ENCODE measurements at places on chromosomes 4 and X.

DNA sequence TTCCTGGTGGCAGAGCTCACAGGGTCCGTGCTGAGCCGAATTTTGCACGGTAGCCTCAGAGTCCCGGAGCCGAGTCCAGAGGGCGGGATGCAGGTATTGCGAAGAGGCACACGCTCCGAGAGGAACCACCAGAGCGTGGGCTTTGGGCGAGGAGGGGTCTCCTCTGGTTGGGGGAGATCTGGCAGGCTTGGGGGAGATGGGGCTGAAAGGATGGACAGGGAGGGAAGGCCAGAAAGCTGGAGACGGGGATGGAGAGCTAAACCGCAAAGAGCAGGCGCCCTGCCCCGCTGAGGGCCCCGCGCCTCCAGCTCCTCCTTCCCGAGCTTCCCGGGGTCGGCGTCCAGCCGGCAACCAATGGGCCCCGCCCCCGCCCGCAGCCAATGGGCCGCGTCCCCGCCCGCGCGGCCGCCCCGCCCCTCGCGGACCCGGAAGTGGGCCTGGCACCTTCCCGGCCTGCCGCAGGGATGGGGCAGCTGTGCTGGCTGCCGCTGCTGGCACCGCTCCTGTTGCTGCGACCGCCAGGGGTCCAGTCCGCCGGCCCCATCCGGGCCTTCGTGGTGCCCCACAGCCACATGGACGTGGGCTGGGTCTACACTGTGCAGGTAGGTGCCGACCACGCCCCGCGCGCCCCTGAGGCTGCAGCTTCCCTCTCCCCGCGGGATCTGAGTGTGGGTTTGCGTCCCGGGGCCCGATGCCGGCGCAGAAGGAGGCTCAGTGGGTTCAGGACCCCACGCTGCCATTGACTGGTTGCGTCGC is at the start of gene MAN2B2:
Gene MAN2B2 (plus strand): TSS at position 443 of the 756 bp plus-strand sequence. CDS start 22 bp downstream, at position 465.
- DNase-seq: peak; percentile 63

DNA sequence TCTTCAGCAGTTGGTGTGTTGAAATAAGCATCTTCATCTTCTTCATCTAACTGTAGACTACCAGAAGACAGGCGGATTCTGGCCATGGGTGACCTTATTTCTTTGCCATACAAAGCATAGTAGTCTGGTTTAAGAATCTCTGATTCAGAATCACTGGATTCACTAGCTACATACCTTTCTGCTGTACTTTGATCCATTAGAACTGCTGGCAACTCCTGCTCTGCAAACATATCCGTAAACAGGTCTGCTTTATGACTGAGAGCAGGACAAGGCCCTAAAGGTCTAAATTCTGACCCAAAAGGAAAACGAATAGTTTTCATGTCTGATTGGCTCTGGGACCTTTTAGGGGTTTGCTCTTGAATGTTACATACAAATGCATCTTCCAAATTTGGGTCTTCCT is 49.9 kb downstream of the FRMD7 start:
- DNase-seq: no peak

- DNase-seq: no peak
These were observed 55.9 kb downstream of the UGT2A3 start for GRCh38 chr4:68895561-68896198.

GRCh38 chr4:152430507-152430906 is 105.4 kb downstream of the FBXW7 start:
- DNase-seq: no peak

- DNase-seq: no peak
These were observed 1004.9 kb upstream of the ADGRL3 start for GRCh38 chr4:60195256-60195655.

DNA sequence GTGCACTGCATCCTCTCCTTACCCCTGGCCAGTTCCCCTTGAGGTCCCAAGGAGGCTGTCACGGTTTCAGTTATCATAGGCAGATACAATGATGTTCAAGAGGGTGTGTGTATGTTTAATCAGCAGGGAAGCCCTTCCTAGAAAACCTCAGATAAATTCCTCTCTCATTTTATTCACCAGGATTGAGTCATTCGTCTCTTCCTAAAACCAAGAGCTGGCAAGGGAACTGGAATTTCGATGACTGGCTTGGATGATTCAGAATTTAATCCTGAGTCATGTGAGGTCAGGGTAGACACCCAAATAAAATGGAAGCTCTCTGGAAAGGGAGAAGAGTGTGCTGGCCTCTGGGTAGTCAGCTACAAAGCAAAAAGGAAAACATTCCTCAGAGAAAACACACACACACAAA is 106.2 kb upstream of the RAPGEF2 start:
- no peak for DNase-seq

DNA sequence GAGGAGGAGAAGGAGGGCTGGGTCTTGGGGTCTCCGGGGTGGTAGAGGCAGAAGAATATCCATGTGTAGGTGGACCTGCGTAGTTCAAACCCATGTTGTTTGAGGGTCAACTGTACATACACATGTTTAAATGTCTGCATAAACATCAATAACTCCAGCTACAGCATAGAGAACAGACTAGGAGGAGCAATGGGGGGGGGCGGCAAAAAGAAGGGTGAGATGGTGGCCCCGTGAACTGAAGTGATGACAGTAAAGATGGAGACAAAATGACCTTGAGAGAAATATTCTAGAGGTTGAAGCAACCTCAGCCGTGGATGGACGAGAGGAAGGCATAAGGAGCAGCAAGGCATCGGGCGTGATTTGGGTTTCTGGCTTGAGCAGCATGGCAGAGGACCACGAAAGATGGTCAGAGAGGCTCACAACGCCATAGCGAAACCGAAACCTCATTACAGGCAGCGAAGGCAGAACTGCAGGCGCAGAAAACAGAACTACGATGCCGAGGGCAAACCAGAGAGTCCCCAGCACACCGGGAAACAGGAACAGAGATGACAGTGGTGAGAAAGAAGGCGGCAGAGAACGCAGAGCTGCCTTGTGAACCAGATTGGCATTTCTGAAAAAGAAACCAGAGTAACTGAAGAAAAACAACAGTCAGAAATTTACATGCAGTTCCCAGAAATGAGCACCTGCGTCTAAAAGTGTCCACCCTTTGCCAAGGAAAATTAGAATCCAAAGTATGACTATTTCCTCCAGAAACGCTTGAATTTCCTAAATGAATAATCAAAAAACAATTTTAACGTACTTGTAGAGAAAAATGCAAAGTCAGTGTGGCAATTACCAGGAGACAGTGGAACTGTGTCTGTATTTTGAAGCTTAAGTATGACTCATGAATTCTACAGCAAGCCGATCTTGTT is 50.3 kb upstream of the ENPP6 start:
- DNase-seq: peak; percentile 59

DNA sequence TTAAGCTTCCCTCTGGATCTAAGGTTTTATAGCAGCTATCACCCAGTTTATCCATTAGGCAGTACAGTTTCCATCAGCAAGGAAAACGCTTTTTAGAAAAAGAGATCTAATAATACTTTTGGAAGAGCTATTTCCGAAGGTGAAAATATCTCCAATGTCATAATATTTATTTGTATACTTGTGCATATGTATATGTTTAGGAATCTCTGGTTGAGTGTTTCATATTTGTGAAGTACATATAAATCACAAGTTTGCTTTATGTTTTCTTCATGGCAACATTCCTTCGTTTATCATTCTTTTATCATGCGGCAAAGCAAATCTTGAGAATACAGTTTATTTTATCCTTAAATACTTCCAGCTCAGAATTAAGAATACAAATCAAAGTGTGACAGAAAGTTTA is 6.2 kb upstream of the PCDH18 start:
- no peak for DNase-seq

DNA sequence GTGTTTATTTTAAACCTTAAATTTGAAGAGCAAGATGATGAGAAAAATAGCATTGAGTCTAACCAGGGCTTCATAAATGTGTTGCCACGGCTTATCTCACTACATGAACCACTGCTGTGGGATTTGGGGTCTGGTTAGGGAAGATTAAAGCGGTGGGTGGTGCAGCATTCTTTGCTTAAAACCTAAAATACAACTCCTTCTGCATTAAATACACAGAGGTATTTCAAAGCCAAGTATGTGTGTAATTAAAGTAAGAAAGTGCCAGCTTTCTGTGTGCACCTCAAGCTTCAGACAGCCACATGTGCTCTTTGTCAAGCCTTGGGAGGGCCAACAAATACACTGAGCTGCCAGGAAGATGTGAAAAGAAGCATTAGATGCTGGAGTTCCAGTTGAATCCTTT is 128.0 kb downstream of the CPE start:
- DNase-seq: no peak

DNA sequence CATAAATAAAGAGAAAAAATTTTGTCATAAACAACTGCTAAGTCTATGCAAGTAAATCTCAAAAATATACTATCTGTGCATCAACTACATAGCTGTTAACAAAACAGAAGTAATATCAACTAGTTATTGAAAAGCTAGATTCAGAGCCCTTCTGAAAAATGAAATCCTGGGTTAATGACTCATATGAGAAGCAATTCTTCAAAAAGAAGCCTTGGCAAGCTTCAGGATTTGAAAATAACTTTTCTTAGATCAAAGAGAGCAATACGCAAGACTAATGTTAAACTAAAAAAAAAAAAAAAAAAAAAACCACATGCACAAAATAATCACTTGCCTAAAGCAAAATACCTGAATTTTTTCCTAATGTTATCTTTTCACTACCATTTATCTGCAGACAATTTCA is 566.1 kb upstream of the BOD1L1 start:
- no peak for DNase-seq

GRCh38 chr4:152524427-152524826 is 11.5 kb downstream of the FBXW7 start:
- DNase-seq: no peak

DNA sequence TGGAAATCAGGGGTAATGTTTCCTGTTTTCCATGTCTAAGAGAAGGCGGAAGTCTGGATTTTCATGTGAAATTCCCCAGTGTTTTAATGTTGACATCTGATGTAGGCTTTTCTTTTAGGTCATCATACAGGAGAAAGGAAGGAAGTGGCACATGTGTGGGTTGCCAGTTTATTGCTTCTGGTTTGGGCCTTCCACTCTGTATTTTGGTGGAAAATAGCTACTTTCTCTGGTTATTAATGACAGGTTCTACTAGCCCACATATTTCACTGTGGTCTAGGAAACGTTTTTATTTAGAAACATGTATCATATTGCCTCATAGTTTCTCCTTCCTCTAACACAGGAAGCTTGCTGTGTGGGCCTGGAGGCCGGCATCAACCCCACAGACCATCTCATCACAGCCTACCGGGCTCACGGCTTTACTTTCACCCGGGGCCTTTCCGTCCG is 7.2 kb downstream of the PDHA1 start:
- no peak for DNase-seq

DNA sequence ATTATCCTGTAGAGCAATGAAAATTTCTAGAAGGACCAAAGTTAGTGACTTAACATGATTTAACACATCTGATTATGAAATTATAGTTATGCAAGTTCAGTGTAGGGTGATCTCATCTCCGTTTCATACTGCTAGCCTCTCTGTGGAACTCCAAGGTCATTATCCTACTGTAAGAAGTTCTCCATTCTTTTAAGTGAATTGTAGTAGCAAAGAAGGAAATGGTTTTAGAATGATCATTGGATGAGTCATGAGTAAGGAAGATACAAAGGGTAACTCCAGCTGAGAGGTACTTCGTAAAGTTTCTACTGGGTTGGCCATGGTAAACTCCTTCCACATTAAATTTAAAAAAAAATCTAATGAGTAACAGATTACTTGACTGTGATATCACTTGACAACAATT is 215.0 kb upstream of the GIMD1 start:
- DNase-seq: no peak

GRCh38 chrX:131762802-131763234 is 218.9 kb downstream of the OR13H1 start:
- no peak for DNase-seq

DNA sequence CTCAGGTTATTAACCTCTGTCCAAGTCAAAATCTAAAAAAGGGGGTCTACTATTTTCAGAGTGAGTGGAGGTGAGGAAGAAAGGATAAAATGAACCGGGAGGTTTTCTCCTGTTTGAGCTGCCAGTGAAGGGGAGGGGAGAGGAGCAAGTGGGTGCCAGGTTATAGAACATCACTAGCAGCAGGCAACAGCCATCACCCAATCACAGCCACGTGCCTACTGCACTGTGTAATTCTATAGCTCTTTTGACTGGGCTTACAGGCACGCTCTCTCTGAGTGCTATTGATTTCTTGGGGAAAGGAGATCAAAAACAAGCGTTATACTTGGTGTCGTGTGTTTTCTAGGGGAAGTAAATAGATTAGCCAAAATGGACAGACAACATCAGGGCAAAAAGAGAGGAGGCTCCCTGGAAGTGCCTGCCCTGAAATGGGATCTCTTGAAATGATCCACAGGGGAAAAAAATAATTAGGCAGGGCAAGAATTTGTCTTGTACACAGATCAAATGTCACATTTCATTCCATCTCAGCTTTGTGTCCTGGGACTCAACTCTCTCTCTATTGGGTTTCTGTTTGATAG is 300.5 kb upstream of the LCORL start:
- no peak for DNase-seq

DNA sequence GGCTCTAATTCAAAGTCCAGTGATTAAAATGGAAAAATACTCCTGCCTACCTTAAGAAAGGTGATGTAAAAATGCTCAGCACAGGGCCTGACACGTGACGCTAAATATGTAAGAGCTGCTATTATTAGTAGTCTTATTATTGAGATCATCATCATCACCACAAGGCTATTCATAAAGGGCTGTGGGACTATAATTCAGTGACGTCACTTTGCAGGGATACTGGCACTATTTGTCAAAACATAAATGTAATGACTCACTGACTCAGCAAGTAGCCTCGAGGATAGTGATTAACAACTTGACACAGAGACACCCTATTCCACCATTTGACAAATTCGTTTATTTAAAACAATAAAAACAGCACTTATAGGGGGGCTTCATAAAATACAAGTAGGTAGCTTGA is 258.9 kb downstream of the SPANXN1 start:
- no peak for DNase-seq

- DNase-seq: no peak
These were observed 348.6 kb downstream of the CXXC4 start for GRCh38 chr4:104146048-104146447.

- no peak for DNase-seq
These were observed 11.5 kb downstream of the ETNPPL start for GRCh38 chr4:108751321-108751720.

GRCh38 chr4:124980276-124980752 is 267.8 kb upstream of the ANKRD50 start:
- no peak for DNase-seq

GRCh38 chrX:46642145-46642544 is 68.6 kb downstream of the CHST7 start:
- no peak for DNase-seq

DNA sequence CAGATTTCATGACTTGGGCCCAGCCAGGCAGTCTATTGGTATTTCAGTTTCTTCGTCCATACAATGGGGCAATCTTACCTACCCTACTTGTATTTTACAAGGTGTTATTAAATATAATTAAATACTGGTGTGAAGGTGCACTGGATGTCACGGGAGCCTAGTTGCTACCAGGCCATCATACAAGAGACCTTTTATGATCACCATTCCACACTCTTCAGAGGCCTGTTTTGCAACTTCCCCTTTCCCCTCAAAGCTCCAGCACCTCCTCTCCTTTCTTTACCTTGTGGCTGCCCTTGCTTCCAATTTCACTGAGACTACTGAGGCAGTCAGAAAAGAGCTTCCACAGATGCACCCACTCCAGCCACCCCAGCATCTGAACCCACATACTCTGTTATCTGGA is 93.8 kb upstream of the HELT start:
- no peak for DNase-seq
